ENCODE measurements at places on chromosomes 3 and 15. TPM values are rescaled to one million over a fixed set of nuclear protein-coding genes. Genes with fewer than 3 reads are reported as not detected.

GRCh38 chr3:112030901-112031300 lies 3.6 kb upstream of the TMPRSS7 start:
- H3K27me3 ChIP-seq: no peaks in the 10 kb centered on the region
- no peak overlapping the region for H3K4me3 ChIP-seq
- H3K36me3 ChIP-seq: no peaks in the 10 kb centered on the region
- H3K27ac ChIP-seq: no peak overlapping the region

DNA sequence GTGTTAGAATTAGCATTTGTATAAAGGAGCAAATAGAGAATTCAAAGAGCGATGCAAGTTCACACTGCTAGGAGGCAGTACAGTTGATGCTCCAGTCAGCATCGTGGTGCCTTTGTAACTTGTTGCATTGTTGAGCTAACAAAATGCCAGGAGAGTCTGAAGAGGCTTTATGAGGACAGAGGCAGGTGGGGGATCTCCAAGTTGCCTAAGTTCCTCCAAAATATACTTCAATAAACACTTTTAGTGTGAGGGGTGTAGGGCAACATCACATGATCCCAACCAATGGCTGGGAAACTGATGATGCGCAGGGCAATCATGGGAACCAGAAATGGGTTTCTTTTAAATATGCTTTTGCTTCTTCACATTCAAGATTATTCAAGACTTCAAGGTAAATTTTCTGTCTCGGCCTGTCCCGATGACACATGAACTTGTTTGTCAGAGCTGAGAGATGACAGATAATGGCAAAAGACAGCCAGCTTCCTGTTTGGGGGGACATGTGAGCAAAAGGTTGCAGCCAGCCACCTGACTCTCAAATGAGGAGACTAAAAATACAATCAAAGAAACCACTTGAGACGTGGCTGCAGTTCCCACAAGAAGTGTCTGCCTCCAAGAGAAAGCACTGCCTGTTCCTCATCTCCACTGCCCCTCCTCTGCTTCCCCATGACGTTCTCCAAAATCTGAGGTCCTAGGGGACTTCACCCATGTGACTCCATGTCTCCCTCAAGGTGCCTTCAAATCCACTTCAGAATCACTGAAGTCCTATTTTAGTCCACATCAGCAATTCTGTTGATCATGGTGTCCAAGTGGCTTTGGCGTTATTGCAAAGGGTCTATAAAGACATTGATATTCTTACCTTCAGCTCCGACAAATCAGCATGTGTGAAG lies 39.3 kb downstream of the KLHL6 start:
- no peaks in the 10 kb centered on the region for H3K36me3 ChIP-seq
- DNase-seq: no peak
- H3K4me3 ChIP-seq: no peak overlapping the region
- no peak overlapping the region for H3K27ac ChIP-seq

- no peaks in the 10 kb centered on the region for H3K27me3 ChIP-seq
- no peak for DNase-seq
- no peaks in the 10 kb centered on the region for H3K36me3 ChIP-seq
- no peak overlapping the region for H3K4me3 ChIP-seq
- no peaks in the 10 kb centered on the region for H3K4me1 ChIP-seq
- H3K27ac ChIP-seq: no peak overlapping the region
Observed at GRCh38 chr3:128196647-128197046, 43.4 kb downstream of the EEFSEC start.

DNA sequence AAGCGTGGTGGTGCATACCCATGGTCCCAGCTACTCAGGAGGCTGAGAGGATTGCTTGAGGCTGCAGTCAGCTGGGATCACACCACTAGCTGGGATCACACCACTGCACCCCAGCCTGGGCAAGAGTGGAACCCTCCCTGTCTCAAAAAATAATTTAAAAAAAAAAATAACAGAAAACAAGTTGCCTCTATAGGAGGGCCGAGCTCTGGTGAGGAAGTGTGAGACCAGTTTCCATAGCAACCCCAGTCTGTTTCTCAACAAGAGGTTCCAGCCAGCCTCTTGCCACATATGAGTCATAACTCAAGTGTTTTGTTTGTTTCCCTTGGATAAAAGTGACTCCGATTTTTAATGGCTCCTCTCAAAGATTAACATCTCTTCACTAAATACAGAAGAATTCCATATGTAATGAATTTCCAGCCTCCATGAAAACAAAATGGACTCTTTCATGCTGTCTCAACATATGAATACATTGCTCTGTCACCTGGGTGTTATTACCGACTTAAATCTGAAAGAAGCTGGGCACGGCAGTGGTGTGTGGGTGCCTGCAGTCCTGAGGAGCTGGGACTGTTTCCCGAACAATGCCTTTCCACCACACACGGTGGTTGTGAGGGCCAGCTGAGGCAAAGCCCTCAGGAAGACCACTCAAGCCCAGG lies 19.7 kb downstream of the TMEM43 start:
- H3K27me3 ChIP-seq: no peaks in the 10 kb centered on the region
- no peaks in the 10 kb centered on the region for H3K36me3 ChIP-seq
- peak overlapping the region; percentile 91 for H3K27ac ChIP-seq
- peak; percentile 90 for DNase-seq

GRCh38 chr3:195183071-195183776 lies 87.7 kb downstream of the XXYLT1 start:
- peak overlapping the region; percentile 53 for H3K27ac ChIP-seq
- H3K27me3 ChIP-seq: no peaks in the 10 kb centered on the region
- no peaks in the 10 kb centered on the region for H3K36me3 ChIP-seq
- H3K4me1 ChIP-seq: peaks cover 4% of the 10 kb centered on the region

GRCh38 chr3:39541917-39542329 lies 74.4 kb downstream of the MOBP start:
- no peak overlapping the region for H3K4me3 ChIP-seq
- no peak overlapping the region for H3K27ac ChIP-seq
- H3K27me3 ChIP-seq: no peaks in the 10 kb centered on the region
- H3K4me1 ChIP-seq: no peaks in the 10 kb centered on the region
- DNase-seq: no peak
- no peaks in the 10 kb centered on the region for H3K36me3 ChIP-seq

- H3K27me3 ChIP-seq: no peaks in the 10 kb centered on the region
- H3K27ac ChIP-seq: no peak overlapping the region
- H3K4me3 ChIP-seq: no peak overlapping the region
- no peak for DNase-seq
- H3K36me3 ChIP-seq: no peaks in the 10 kb centered on the region
Observed at GRCh38 chr3:32996048-32996754, 44.8 kb downstream of the CCR4 start.

DNA sequence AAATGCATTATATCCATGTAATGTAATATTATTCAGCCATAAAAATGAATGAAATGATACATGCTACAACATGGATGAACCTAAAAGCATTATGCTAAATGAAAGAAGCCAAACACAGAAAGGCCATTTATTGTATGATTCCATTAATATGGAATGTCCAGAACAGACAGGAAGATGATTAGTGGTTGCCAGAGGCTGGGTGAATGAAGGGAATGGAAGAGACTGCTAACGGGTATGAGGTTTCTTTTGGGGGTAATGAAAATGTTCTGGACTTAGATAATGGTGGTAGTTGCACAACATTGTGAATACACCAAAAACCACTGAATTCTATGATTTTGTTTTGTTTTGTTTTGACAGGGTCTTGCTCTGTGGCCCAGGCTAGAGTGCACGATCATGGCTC lies 61.6 kb upstream of the MAP4 start:
- no peak for DNase-seq
- no peak overlapping the region for H3K4me3 ChIP-seq
- H3K36me3 ChIP-seq: no peaks in the 10 kb centered on the region
- H3K27ac ChIP-seq: no peak overlapping the region
- H3K4me1 ChIP-seq: no peaks in the 10 kb centered on the region
- H3K27me3 ChIP-seq: no peaks in the 10 kb centered on the region

- H3K27ac ChIP-seq: no peak overlapping the region
- no peaks in the 10 kb centered on the region for H3K36me3 ChIP-seq
- H3K4me1 ChIP-seq: no peaks in the 10 kb centered on the region
- no peak overlapping the region for H3K4me3 ChIP-seq
- no peak for DNase-seq
Observed at GRCh38 chr3:31974471-31974870, 6.6 kb downstream of the OSBPL10 start.

DNA sequence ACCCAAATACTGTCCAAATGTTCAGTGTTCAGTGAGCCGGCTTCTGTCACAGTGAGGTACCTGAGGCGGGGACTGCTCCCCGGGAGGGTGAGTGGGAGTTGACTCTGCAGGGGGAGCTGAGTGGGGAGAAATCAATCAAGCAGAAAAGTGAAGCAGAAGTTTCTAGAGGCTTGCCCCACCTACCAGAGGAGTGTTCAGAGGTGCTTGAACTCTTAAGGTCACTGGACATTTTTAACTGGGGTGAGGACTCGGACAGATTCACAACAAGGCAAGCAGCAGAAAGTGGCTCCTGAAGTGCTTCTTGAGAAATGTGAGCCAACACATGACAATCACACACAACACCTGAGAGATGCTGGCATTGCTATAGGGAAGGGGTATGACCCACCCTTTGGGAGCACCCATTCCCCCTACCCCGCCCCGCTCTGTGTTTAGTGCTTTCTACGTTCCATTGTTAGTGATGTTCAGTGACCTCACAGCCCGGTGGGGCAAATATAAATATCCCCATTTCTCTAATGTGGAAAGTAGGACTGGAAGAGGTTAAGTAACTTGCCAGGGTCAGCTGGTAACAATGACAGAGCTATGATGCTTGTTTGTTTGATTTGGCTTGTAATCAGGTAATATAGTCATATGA lies 48.6 kb upstream of the AKAP13 start:
- H3K36me3 ChIP-seq: no peaks in the 10 kb centered on the region
- peak overlapping the region; percentile 75 for H3K27ac ChIP-seq
- no peaks in the 10 kb centered on the region for H3K4me1 ChIP-seq
- no peak for DNase-seq
- no peak overlapping the region for H3K4me3 ChIP-seq

DNA sequence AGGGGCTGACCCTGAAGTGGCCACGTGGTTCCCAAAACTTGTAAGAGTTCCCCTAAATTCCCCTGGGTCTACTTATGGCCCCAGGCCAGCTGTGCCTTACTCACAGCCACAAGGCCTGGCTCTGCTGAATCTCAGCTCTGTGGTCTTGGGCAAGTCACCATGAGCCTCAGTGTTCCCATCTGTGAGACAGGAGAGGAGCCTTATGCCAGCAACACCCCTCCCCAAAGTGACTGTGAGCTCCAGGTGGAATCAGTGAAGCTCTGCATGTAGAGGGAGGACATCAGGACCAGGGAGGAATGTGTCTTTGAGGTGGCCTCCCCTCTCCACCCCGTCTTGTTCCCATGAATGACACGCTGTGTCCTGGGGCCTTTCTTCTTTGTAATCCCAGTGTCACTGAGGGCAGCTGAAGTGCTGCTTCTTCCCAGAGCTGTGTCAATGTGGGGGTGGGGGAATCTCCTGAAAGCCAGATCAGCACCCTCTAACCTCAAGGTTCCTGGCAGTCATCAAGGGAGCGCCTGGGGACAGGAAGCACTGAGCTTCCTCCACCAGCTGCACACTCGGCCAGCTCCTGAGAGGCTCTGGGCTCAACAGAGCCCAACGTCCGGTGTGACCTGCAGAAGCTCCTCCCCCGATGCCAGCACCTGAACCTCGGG lies 258.9 kb downstream of the UACA start:
- peaks cover 6% of the 10 kb centered on the region for H3K4me1 ChIP-seq
- no peaks in the 10 kb centered on the region for H3K36me3 ChIP-seq
- DNase-seq: peak; percentile 53
- no peak overlapping the region for H3K27ac ChIP-seq
- H3K27me3 ChIP-seq: no peaks in the 10 kb centered on the region

GRCh38 chr3:111590143-111590491 lies 5.0 kb downstream of the ZBED2 start:
- H3K27me3 ChIP-seq: no peaks in the 10 kb centered on the region
- no peak overlapping the region for H3K27ac ChIP-seq
- H3K4me3 ChIP-seq: no peak overlapping the region
- DNase-seq: no peak
- no peaks in the 10 kb centered on the region for H3K36me3 ChIP-seq
- no peaks in the 10 kb centered on the region for H3K4me1 ChIP-seq

GRCh38 chr3:149596134-149596770 lies 61.6 kb downstream of the WWTR1 start:
- no peaks in the 10 kb centered on the region for H3K36me3 ChIP-seq
- no peaks in the 10 kb centered on the region for H3K4me1 ChIP-seq
- H3K4me3 ChIP-seq: no peak overlapping the region

DNA sequence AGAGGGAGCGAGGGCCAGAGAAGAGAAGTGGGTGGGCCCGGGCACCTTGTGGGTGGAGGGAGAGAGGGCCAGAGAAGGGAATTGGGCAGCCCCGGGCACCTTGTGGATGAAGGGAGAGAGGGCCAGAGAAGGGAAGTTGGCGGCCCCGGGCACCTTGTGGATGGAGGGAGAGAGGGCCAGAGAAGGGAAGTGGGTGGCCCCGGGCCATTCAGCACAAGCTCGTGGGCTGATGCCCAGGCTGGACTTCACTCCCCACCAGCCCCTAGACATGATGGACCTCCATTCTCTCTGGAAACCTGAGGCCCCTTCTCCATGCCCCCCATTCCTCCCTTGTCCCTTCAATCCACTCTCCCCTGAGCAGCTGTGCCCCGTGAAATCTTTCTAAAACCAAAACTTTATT lies 15.8 kb downstream of the DUSP7 start:
- H3K36me3 ChIP-seq: no peaks in the 10 kb centered on the region
- H3K27ac ChIP-seq: peak overlapping the region; percentile 91
- no peaks in the 10 kb centered on the region for H3K27me3 ChIP-seq
- H3K4me3 ChIP-seq: peak overlapping the region; percentile 29
- DNase-seq: no peak

DNA sequence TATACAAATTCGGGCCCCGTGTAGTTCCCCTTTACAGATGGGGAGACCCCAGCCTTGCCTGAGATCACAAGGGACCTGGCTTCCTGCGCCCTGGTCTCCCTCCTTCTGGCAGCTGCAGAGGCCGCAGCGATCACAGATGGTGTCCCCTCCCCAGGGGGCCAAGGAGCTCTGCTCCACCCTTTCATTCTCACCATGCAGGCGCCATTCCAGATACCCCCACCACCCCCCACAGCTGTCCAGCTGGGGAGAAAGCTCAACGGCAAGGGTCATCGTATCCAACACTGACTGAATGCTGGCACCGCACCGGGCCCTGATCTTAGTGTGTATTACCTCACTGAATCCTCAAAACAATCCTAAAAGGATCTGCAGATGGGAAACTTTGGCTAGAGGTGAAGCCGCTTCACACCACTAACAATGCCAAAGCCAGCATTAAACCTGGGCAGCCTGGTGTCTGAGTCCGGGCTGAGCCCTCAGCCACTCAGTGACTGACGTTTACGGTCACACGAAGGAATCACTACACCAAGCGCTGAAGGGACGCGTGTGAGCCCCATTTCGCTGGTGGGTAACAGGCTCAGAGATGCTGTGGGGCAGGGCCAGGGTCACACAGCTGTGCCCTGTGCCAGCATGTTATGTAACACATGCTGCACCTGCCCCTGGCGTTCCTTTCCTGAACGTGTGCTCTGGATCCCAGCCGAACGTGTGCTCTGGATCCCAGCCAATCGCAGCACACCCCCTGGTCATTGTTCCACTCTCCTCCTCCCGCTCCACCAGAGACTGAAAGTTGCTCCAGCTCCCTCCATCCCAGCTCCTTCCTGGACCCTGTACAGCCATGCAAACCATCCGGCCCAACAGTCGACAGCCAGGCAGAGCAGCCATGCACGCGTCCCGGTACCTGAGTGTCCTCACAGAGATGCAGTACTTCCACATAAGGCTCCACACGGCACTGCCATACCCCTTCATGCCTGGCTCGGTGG lies 51.8 kb downstream of the IQSEC1 start:
- no peaks in the 10 kb centered on the region for H3K27me3 ChIP-seq
- H3K4me3 ChIP-seq: peak overlapping the region; percentile 10
- peaks cover 37% of the 10 kb centered on the region for H3K4me1 ChIP-seq

GRCh38 chr3:122745369-122746021 lies 48.1 kb downstream of the HSPBAP1 start:
- no peak overlapping the region for H3K4me3 ChIP-seq
- no peak for DNase-seq
- H3K4me1 ChIP-seq: no peaks in the 10 kb centered on the region
- H3K27ac ChIP-seq: no peak overlapping the region
- no peaks in the 10 kb centered on the region for H3K36me3 ChIP-seq

The CTXND1 gene
- total RNA-seq: not detected

The GOLGA8G gene
- total RNA-seq: not detected

The AQP9 gene
- total RNA-seq: 6.9 TPM
